ENCODE measurements at places on chromosomes 1 and 21.

GRCh38 chr1:17802164-17802563 lies 47.0 kb downstream of the ACTL8 start:
- no peak for DNase-seq

GRCh38 chr1:158527190-158527815 lies 26.9 kb downstream of the OR6Y1 start:
- no peak for DNase-seq

DNA sequence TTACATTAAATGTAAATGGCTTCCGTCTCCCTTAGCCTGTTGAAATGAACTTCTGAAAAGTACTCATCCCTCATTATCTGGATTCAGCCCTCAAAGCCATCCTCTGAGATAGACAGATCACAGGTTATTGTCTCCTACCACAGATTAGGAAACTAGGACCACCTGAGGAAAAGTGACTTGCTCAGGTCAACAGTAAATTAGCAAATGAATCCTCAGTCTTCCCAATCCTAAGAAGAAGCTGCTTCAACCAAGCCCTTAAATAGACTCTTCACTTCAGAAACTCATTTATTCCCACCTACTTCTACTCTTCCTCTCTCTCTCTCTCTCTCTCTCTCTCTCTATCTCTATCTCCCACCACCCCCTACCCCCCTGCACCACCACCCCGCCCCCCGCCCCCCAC lies 152.3 kb downstream of the DMRTA2 start:
- no peak for DNase-seq

DNA sequence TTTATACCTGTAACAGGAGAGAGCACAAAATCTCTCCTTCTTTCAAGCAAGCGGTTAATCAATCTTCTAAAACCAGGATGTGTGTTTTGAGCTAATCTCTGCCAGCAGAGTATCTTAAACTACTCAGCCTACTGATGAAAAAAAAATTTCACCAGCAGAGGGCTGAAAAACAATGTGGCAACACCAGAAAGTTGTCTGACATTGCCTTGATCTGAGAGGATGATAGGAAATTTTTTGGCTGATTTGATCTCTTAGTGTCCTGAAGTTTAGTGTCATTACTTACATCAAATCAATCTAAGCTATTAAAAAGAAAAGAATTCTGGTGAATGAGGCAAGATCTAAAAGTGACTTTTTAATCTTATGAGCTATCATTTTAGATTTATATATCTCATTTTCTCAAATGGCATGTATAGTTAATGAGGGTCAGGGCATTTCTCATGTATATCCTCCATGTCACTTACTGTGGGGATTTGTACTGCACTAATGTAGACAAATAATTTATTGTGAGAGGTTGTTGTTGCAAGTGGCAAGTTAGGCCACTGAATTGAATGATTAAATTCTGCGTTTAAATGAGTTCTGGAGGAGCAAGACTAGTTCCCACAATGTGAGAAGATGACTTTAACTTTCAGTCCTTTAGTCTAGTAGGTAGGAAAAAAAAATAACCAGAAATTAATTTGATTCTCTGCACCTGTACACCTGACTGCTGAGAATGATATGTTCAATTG lies 10.9 kb downstream of the ADAMTS1 start:
- DNase-seq, result no peak

DNA sequence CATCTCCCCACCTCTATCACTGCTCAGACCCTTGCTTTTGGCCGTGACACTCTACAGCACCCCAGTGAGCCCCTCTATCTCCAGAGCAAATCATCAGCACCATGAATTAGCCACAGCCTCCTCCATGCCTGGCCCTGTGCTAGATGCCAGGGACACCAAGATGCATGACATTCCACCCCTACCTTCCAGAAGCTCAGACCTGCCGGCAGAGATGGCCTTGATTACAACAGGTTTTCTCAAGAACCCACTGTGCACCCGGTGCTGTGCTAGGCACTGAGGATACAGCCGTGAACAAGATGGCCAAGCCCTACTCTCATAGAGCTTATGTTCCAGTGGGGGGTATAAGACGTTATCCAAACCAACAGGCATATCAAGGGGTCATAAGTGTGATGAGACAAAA lies 30.6 kb downstream of the CDK18 start:
- DNase-seq, result peak; percentile 3

DNA sequence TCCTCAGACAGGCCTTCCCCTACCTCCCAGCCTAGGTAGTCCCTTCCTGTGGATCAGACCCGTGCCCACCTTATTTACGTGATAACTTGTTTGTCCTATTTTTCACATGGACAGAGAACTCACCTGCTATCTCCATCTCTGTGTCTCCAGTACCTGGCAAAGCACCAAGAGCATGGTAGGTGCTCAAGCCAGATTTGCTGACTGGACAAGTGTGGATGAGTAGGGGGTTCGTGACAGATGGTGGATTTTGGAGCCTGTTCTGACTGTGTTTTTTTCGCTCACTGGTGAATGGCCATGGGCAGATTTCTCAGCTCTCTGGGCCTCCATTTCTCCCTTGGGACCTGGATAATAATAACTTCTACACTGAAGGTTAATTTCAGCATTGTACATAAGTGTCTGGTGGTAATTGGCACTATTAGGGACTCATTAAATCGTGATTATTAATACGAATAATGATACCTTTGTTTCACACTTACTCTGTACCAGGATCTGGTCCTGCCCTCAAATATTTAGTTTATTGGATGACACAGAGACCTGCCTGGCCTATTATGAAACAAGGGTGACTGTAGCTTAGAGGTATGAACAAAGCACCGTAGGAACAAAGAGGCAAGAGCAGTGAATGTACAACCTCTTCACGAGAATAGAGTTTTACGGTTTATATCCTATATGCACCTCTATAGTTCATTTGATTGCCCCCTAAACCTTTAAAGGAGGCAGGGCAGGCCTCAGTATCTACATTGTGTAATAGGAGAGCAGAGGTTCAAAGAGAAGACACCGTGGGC lies 24.5 kb upstream of the SLC26A9 start:
- DNase-seq, result no peak

DNA sequence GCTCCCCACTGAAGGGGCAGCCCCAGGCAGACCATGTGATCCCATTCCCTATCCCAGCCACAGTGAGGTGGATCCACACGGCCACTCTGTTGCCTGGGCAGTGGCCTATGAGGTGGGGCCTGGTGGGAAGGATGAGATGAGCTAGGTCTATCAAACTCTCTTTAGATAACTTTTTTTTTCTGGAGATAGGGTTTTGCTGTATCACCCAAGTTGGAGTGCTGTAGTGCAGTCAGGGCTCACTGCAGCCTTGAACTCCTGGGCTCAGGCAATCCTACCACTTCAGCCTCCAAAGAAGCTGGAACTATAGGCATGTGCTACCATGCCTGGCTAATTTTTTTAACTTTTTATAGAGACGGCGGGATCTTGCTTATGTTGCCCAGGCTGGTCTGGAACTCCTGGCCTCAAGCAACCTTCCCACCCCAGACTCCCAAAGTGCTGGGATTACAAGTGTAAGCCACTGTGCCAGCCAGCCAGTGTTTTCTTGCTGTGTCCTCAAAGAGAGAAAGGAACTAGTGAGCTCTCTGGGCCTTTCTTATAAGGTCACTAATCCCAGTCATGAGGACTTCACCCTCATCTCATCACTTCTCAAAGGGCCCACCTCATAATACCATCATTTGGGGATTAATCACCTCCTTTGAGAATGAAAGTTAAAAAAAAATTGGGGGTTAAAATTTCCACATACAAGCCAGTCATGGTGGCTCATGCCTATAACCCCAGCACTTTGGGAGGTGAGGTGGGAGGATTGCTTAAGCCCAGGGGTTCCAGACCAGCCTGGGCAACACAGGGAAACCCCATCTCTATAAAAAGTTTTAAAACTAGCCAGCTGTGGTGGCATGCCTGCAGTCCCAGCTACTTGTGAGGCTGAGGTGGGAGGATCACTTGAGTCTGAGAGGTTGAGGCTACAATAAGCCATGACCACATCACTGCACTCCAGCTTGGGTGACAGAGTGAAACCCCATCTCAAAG lies 36.6 kb downstream of the H3-3A start:
- DNase-seq, result no peak

- DNase-seq, result no peak
Measured at GRCh38 chr1:39381839-39382238, 109.6 kb upstream of the BMP8A start.

GRCh38 chr1:78691995-78692747 lies 42.5 kb downstream of the IFI44 start:
- DNase-seq, result no peak

All from transverse colon (tissue), 4 donors.